IMR-90 (cell line): ENCODE measurements at places on chromosomes 4 and X. TPM values are rescaled to one million over a fixed set of nuclear protein-coding genes. Genes with fewer than 3 reads are reported as not detected.

- DNase-seq = no peak
Measured at GRCh38 chrX:20129547-20129946, 12.1 kb downstream of the EIF1AX start.

DNA sequence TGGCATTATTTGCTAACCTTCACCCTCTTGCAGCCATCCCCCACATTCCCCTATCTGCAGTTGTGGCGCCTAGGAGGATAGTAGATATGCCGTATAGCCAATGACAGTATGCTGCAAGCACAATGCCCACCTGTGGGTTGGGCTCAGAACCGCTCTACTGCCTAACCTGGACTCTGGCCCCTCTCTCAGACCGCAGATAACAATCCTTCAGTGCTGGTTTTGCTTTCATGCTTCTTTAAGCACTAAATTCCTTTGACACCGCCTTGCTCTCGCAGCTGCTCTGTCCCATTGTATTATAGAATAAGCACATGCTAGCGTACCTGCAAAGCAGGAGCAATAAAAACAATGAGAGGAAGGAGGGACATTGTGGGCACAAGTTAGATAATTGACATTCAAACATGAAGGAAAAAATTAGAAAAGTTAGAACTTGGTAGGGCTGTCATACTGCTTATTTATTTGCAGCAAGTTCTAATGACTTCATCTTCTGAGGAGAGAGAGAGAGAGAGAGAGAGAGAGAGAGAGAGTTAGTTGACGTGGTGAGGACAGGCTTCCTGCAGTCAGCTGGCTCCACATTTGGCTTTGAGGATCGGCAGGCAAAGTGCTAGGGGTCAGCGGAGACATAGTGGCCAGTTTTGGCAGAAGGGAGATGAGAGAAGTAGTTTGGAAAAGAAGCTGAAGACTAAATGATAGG lies 55.8 kb downstream of the WWC2 start:
- peak; percentile 24 for DNase-seq

DNA sequence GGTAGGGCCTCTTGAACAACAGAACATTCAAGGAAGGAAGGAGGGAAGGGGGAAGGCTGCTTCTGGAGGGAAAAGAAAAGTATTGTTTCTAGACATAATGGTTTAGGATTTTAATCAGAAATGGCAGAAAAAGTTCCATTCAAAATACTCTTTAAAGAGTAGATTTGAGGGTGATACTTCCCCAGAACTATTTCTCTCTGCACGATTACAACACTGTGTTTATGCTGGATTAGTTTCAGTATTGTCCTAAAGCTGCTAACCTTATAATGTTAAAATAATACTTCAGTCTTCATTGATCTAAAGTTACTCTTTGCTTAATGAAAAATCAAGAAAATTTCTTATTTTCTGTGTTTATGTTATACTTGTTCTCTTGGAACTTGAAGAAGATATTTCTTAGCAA lies 1026.3 kb upstream of the PABPC4L start:
- DNase-seq = no peak

DNA sequence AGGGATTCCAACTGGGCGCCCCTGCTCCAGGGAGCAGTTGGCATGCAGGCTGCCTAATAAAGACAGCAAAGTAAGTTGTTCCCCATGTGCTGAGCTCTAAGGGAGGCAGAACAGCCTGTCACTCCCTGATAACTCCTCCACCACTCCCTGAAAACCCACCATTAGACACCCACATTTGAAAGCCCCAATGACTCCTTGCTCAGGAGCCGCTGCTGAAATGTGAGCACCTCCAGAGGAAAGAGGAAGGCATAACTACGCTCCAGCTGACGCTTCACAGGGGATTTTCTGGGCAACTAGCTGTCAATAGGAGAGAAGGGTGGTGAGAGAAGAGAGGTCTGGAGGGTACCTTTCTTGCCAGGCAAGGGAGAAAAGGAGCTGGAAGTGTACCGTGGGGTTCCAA lies 62.5 kb downstream of the NPY1R start:
- DNase-seq = no peak

DNA sequence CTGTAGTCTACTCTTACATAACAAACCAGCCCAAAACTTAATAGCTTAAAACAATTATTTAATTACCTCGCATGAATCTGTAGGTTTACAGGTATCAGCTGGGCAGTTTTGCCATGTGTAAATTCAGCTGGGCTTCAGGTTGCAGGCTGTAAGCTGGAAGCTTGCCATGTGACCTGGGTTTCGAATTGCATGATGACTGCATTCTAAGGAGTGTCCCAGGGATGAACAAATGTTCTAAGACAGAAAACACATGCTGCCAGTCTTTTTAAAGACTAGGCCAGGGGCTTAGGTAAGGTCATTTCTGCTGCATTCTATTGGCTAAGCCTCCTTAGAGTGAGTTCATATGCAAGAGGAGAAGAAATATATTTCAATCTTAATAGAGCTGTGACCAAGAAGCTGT lies 44.8 kb downstream of the GRIA2 start:
- DNase-seq = no peak

- DNase-seq = peak; percentile 11
Measured at GRCh38 chr4:152591396-152591795, 55.5 kb upstream of the FBXW7 start.

The BEX3 gene
- total RNA-seq = 114 and 332 TPM in 2 replicates
